ENCODE measurements at places on chromosomes 5 and 9.

DNA sequence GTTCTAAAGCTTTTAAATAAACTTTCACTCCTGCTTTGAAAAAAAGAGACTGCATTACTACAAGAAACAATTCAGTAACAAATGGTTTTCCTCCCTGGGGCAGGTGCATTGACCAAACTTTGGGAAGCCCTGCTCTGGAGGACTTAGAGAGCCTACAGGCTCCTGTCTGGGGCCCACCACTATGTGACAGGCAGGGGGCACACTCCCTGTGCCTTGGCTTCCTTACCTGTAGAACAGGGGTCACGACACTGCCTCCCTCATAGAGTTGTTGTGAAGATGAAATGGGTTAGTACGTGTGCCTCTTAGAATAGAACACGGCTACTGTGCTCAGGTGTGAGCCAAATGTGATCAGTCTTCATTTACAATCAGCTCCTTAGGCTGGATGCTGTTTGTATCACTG lies 130.1 kb downstream of the GPBP1 start:
- no peak for DNase-seq

- DNase-seq = no peak
These were observed 2.3 kb upstream of the DNLZ start for GRCh38 chr9:136365775-136366222.

- no peak for DNase-seq
These were observed 43.4 kb downstream of the PPARGC1B start for GRCh38 chr5:149773291-149774095.

DNA sequence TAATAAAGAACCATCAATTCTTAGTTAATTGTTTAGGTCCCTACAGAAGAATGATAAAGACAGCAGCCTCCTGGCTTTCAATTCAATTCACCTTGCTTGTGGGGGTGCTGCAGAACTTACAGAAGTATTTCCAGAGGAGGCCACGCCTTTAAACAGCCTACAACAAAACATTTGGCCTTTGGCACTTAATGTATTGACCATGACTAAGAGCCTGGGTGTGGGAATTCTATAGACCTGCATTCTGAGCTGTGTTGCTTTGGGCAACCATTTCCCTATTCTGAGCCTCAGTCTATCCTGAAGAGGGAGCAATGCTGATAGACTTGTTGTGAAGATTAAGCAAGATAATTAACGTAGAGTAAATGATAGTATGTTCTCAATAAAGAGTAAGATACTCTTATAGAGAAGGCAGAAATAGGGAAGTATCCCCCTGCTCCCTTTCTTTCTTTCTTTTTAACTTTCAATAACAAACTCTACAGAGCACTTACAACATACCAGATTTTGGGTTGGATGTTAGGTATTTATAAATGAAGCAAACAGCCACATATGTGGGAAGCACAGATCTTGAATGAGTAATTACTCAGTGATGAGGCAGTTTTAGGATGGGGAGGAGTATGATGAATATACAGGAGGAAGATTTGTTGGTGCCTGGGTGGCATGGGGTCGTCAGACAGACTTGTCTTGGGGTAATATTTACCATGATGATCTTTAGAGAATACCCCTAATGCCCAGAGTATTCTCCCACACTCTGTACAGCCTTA lies 28.4 kb downstream of the PAPPA start:
- DNase-seq = no peak

DNA sequence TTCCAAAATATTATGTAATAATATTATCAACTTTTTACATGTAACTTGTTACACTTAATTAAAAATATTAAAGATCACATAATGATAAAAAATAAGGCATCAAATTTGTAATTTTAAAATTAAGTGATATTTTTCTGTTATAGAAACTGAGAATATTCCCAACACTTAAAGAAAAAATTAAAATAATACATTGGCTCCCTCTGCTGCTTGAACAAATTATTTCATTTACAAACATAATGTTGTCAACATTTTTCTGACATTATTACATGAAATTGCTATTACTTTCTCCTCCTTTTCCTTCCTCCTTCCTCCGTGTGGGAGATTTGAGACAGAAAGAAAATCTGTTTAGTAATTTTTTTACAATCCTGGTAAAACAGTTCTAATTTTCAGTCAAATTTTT lies 42.3 kb downstream of the RNF180 start:
- DNase-seq = no peak

DNA sequence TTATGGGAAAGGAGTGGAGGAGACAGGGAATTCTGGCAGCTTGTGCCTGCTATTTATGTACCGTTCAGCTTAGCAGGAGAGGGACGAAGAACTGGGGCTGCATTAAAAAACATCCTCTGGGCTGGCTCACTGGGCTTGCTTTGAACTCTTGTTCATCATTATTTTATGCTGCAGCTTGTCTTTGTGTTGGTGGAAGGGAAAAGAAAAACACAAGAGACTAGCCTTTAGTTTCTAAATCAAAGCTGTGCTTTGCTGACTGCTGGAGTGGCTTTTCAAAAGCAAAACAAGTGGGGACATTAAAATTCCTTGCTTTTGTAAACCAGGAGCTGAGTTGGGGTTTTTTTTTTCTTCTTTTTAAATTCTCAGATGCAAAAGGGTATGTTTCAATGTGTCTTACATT lies 5.9 kb upstream of the RGMB start:
- DNase-seq = no peak

- DNase-seq = no peak
These were observed 350.2 kb upstream of the PDE4D start for GRCh38 chr5:60243713-60244112.

Measured in activated T-cell treated with anti-CD3 and anti-CD28 coated beads for 24 hours (primary cell).